Stimulated activated CD8-positive, alpha-beta memory T cell treated with anti-CD3 and anti-CD28 coated beads, Interleukin-12 subunit alpha, Interleukin-12 subunit beta, amount 100 ng/mL, for 1 hour (primary cell): ENCODE measurements at places on chromosomes 16 and 17.

- no peak for DNase-seq
Observed at GRCh38 chr16:10123141-10123540, 59.1 kb downstream of the GRIN2A start.

GRCh38 chr17:49316889-49317675 lies 45.0 kb downstream of the ZNF652 start:
- DNase-seq, result no peak

DNA sequence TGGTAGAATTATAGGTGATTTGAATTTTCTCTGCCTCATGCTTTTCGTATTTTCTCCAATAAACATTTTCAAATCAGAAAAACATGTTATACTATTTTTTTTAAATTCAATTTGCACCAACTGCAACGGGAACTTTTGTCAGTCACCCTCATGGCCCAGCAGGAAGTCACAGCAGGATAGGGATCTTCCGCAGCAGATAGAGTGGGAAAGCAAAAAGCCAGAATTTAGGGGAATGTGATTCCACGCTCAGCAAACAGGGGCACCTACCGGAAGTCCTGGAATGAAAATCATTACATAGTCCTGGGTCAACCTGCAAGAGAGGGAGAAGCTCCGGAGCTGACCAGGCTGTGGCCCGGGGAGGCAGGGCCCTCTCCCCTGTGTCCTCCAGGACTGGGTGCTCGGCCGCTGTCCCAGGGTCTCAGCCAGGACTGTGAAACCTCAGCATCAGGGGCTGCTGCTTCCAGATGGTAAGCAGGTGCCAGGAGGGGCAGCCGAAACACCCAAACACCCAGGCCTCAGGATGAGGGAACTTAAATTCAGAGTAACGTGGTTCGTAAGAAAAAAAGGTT lies 3.9 kb downstream of the SLC47A2 start:
- DNase-seq, result no peak

DNA sequence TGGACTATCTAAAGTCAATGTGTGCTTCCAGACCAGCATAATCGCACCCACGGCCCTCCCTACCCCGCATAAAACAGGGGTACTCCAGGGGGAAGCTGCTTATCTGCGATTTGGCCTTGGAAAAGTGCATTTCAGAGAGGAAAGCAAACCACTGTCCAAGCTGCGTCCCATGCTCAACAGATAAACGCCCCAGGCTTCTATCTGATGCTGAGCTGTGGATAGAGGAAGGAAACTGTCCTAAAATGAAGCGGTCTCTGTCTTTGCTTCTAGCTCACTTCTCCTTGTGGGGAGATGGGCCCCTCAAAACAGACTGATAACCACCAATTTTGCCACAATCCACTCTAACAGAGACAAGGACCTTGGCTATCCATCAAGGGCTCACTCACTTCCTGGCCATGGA lies 160.5 kb upstream of the TNRC6C start:
- no peak for DNase-seq

DNA sequence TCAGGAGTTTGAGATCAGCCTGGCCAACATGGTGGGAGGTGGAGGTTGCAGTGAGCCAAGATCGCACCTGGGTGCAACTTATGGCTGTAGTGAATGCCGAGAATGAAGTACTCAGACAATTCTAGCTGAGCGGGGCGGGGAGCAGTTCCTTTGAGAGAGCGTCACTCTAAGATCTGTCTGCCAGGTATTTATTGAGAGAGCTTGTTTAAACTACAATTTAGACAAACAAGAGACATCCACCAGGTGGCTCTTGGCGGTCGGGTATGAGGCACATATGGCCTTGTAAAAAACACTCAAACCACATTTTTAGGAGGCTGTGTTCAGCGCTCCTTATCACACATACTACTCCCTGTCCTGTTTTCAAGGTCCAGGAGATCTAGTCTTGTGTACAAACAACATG lies 40.6 kb upstream of the CDH1 start:
- no peak for DNase-seq

DNA sequence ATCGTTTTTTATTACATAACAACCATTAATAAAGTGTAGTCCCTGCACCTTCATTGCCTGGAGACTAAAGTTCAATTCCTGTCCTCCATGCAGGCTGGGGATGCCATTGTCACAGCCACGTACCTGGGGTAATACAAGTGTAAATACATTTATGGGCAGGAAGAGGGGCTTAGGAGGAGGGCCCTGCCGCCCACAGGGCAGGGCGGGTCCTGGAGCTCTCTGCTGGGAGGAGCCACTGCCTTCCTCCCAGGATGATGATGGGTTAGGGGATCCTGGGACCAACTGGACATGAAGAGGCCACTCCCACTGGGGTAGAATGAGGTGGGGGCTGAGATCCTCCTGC lies 44.1 kb upstream of the SLC38A10 start:
- DNase-seq, result no peak
